Stimulated activated CD4-positive, alpha-beta T cell treated with anti-CD3 and anti-CD28 coated beads, Interleukin-12 subunit alpha, Interleukin-12 subunit beta, amount 100 ng/mL, for 4 hours (primary cell): ENCODE measurements at places on chromosomes 12 and 14.
A peak's percentile ranks its signal among the peaks of the same experiment; 100 is the strongest.

GRCh38 chr14:99475179-99475578 lies 5.5 kb downstream of the SETD3 start:
- DNase-seq: no peak

DNA sequence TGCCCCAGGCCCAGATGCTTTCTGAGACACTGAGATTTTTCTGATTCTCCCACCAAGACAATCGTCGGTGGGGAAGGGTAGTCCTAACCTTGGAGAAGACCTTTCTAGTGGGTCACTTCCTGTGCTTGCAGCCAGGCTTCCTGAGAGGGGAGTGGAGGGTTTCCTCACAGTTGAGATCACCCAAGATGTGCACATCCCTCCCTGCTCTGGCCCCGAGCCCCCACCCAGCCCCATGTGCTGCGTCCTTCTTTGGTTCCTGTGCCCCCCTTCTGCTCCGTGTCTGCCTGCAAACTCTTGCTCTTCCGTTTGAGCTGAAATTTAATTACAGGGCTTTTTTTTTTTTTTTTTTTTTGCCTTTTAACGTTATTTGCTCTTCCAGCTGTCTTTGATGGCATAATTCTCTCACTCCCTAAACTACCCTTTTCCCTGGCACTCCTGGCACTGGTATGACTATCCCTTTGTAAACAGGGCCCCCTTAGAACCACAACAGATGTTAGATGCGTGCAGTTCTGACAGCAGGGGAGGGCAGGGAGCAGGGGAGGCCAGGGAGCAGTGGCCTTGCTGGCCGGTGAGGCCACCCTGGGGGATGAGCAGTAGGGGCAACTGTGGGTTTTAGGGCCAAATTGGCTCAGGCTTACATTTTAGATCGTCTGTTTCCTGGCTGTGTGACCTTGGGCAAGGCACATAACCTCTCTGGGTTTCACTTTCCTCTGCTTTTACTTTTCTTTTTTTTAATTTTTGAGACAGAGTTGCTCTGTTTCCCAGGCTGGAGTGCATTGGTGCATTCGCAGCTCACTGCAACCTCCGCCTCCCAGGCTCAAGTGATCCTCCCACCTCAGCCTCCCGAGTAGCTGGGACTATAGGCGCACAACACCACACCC lies 144.5 kb downstream of the PHETA1 start:
- DNase-seq: no peak

- DNase-seq: no peak
These were observed 7.0 kb upstream of the BDKRB1 start for GRCh38 chr14:96249029-96249428.

GRCh38 chr12:97500537-97500936 lies 37.9 kb downstream of the RMST start:
- no peak for DNase-seq

DNA sequence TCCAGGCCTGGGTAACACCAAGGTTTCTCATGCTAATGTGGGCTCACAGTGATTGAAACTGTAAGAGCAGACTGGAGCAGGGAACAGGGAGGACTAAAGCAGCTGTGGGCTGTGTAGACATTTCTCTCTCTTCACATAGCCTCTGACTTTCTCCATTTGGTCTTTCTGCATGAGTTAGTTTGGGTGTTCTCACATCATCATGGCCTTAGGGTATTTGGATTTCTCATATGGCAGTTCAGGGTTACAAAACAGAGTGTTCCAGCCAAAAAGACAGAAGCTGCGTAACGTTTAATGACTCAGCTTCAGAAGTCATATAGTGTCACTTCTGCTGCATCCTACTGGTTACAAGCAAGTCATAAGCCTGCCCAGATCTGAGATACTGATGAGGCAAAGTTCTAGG lies 52.0 kb upstream of the OSBPL8 start:
- DNase-seq: no peak

- DNase-seq: no peak
These were observed 12.9 kb upstream of the CORO1C start for GRCh38 chr12:108744021-108744897.

- DNase-seq: peak; percentile 95
These were observed 717 bp downstream of the UBC start for GRCh38 chr12:124913474-124914391.

GRCh38 chr14:65239143-65239937 lies 137.0 kb upstream of the MAX start:
- no peak for DNase-seq
